GM19239 (cell line): ENCODE measurements at places on chromosomes 16 and 17.

- DNase-seq: no peak
These were observed 542 bp downstream of the SLC39A11 start for GRCh38 chr17:73091770-73092522.

GRCh38 chr16:11534262-11534661 lies 52.5 kb downstream of the LITAF start:
- no peak for DNase-seq

GRCh38 chr17:36629970-36630502 lies 28.7 kb downstream of the MRM1 start:
- no peak for DNase-seq

DNA sequence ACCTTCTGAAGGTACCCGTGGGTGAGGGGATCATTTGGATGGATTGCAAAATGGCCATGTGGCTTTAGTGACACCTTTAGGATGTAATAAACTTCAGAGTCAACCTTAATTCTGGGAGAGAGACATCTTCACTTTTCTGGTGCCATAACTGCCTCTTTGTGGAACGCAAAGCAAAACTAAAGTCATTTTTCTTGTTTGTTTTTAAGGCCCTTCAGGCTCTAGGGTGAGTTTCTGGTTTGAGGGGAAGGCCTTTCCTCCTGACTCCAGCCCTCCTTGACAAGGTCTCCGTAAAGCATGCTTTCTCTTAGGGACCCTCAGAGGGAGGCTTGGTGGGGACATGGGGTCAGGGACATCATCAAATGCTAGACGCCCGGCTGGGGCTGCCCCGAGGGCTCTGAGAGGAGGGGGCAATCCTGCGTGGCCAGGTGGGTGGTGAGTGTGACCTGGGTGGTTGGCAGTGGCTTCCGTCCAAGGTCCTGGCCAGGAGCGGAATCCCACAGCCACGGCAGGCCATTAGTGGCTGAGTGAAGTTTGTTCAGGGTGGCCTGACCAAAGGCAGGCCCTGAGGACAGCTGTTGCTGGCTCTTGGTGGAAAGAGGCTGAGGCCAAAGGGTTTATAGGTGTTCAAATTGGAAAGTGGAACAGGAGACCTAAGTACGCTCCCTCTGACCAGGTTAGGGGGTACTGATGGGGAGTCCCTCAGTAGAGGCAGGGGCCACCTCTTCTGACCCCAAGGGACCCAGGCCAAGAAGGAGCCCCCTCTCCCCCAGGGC lies 112.2 kb downstream of the METRNL start:
- no peak for DNase-seq

DNA sequence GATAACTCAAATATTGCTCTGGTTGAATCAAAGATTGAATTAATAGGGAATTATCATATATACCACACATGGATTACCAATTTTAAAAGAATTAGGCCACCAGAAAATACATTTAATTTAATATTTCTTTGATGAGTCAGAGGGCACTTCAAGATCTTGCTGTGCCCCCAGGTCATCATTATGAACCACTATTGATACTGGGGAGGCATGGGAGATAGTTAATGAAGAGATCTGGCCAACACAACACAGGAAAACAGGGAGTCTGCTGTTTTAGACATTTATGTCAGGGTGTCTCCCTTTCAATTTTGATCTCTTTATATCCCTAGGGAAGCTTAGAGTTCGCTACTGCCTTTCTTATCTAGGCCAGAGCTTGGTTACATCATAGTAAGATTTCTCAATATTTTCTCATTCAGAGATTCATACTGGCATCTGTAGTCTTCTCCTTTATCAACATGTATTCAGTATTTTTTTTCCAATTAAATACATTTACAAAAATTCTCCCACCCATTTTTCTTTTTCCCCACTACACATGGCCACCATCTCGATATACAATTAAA lies 158.3 kb upstream of the ZFHX3 start:
- DNase-seq: no peak

DNA sequence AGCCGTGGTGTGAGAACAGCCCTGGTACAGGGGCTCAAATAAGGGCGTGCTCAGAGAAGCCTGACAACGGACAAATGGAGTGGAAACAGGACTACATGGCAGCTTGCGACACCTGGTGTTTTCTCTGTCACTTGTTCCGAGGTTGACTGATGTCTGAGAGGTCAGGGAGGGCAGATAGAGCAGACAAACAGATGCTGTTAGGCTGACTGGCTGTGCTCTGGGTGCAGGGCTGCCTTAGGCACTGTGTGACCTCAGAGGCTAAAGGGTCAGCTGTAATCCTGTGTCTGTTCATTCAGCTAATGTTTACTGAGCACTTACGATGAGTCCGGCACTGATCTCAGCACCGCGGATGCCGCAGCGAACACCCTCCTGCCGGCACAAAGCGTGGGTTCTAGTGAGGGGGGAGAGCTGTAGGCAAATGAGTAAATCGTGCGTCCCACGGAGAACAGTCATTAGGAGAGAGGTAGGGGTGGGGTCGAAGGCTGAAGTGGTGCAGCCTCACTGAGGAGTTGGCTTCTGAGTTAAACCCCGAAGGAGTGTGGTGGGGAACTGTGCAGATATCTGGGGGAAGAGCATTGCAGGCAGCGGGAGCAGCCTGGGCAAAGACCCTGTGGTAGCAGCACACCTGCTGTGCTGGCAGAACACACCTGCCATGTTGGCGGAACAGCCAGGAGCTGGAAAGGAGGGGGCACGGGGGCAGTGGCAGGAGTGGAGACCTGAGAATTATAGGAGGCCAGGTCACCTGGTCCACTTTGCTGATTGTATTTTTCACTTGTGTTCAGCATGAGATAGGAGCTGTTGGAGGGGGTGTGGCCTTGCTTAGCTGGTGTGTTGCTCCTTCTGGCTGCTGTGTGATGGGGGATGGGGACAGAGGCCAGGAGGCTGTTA lies 35.0 kb downstream of the GPT2 start:
- DNase-seq: peak; percentile 77

- no peak for DNase-seq
These were observed 338.3 kb downstream of the HAPSTR1 start for GRCh38 chr16:9429646-9430330.

- no peak for DNase-seq
These were observed 45.2 kb upstream of the SLC5A11 start for GRCh38 chr16:24800586-24800985.

DNA sequence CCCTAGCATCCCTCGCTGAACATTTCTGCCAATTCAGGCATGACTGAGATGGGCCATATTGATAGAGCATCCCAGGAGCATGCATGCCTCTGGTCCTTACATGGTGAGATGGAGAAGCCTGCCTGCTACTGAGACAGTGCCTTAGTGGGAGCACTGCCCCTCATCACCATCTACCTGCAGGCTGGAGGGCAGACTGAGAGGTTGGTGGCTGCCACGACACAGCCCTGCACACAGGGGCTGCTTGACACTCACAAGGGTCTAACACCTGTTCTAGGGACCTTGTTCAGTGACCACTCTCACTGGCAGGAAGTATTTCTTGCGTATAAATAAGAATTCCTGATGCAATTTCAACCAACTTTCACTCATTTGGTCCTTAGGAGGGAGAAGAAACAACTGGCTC lies 34.0 kb downstream of the WIPI1 start:
- no peak for DNase-seq

DNA sequence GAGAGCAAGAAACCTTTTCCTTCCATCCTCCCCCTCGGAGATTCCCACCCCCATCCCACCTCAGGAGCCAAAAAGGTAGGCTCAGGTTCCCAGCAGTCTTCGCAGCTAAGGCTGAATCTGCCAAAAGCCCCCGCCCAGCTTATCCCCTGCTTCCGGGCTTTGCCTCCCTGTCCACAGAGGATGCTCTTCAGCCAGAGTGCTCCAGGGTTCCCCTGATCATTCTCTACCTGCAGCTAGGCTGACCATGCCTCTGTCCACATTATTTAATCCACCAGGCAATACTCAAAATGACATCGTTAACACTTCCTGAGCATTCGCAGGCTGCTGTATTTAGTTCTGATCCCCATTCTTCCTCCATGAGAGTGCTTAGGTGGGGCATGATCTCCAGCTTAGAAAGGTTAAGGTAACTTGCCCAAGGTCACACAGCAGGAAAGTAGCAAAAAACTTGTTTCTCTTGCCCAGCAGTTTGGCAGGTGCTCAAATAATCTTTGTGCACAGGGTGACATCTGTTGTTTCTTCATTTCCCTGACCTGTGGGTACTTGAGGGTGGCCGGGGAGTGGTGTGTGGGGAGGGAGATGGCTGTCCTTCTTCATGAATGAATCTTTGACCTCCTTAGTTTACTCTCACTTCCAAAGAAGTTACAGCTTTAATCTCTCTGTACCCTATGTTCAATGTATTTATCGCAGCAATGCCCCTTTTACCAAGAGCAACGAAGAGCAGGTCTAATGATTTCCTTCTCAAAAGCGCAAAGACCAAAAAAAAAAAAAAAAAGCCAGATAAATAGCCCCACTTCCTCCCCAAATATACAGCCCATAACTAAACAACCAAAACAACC lies 848 bp upstream of the TBKBP1 start:
- DNase-seq: no peak

DNA sequence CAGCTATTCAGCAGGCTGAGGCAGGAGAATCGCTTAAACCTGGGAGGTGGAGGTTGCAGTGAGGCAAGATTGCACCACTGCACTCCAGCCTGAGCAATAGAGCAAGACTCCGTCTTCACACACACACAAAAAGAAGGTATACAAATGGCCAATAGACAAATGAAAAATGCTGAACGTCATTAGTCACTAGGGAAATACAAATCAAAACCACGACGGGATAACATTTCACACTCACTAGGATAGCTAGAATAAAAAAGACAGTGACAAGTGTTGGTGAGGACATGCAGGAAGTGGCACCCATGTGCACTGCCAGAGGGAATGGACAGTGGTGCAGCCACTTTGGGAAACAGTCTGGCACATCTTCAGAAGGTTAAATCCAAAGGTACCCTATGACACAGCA lies 172.9 kb downstream of the FTO start:
- DNase-seq: no peak

GRCh38 chr16:54545854-54546511 lies 259.4 kb upstream of the IRX3 start:
- no peak for DNase-seq

GRCh38 chr17:57925361-57925990 lies 29.7 kb downstream of the CUEDC1 start:
- DNase-seq: no peak

DNA sequence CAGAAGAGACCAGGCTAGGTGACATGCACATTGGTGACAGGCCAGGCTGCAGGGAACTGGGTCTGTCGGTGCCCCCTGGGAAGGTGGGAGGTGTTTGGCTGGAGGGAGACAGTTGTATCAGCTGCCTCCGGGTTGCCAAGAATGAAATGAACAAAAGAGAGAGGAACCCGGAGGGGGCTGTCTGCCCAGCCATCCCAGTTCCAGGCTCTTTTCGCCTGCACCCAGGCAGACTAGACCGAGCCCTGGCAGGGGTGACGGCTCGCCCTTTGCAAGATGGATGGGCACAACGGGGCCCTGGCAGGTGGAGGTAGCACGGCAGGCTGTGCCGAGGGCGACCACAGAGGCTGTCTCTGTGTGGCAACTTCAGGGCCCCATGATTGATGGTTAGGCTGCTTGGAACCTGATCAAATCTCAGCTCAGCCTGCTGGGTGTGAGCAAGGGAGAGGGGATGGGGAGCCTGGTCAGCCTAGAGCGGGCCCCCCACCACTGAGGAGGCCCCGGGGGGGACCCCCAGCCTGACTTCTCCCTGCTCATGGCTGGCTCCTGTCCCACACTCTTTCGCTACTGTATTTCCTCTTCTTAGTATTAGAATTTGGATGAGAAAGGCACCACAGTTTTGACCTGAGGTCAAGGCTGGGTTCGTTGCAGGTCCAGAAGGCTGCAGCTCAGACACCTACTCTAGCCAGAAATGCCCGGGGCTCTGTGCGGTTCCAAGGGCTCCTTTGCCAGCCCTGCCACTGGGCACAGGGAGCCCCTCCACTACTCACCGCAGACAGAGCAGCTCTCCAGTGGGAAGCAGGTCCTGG lies 118.9 kb upstream of the CHMP6 start:
- DNase-seq: no peak

- DNase-seq: no peak
These were observed 347.6 kb downstream of the WWOX start for GRCh38 chr16:78446992-78447563.

GRCh38 chr17:59332749-59333377 lies 1.4 kb downstream of the YPEL2 start:
- no peak for DNase-seq

DNA sequence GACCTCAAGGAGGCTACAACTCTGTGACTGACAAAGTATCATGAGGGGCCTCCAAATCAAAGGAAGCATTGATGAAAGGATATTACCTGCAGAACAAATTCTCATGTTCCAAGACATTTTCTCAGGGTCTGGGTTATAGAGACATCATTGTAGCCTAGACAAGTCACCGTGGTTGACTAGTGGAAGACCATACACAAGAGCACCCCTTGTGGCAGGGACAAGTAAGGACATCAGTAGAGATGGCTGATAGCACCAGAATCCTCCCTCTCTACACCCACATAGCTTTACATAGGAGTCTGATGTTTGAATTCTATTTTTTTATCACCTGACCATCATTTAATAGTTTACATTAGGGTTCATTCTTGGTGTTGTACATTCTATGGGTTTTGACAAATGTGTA lies 32.5 kb upstream of the CDH8 start:
- DNase-seq: peak; percentile 1

GRCh38 chr17:81870981-81871386 lies at the start of gene ARHGDIA:
Gene ARHGDIA (minus strand): TSS chr17:81871337. CDS start chr17:81869930, 1,407 bp downstream.
- no peak for DNase-seq

DNA sequence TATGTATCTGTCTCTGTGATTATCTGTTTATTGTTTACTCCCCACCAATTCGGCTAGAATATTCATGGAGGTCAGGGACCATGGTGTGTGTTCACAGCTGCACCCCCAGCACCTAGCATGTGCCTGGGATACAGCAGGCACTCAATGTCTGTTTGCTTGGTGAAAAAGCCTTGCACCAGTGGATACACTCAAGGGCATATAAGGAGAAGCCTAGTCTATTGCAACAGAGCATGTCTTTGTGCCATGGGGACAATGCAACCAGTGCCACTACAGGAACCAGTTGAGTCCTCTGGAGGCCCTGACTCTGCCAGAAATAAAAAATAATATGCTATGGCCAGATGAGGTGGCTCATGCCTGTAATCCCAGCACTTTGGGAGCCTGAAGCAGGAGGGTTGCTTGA lies 93.6 kb downstream of the NDE1 start:
- DNase-seq: no peak

DNA sequence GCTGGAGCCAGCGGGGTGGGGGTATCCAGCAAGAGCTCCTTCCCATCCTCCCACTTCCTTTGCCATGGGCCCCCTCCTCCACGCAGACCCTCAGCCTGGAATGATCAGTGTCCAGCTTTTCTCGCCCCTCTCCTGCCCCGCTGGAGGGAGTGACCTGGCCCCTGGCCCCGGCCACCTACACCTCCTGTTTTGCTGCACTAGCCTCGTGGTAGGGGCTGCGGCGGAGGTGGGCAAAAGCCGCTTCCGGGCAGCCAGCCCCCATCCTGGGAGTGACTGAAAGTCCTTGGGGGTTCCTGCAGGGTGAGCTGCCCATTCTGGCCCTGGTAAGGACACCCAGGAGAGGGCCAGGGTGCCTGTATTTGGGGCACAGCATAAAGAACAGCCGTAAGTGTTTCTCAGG lies 295.7 kb downstream of the SEC14L1 start:
- no peak for DNase-seq

DNA sequence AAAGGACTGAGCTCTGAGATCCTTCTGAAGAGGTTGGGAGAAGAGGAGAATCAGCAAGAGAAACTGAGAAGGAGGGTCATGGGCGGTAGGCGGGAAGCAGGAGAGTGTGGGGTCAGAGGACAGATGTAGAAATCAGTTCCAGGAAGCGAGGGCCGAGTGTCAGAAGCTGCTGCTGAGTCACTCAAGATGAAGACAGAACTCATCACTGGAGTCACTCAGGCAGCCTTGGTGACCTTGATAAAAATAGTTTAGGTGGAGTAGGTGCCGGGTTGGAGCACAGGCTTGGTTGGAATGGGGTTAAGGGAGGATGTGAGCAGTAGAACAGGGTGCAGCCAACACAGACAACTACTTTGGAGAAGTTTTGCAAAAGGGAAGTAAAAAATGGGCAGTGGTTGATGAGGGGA lies 6.1 kb upstream of the ITGAM start:
- no peak for DNase-seq
